ENCODE measurements at places on chromosomes 2 and 18.

DNA sequence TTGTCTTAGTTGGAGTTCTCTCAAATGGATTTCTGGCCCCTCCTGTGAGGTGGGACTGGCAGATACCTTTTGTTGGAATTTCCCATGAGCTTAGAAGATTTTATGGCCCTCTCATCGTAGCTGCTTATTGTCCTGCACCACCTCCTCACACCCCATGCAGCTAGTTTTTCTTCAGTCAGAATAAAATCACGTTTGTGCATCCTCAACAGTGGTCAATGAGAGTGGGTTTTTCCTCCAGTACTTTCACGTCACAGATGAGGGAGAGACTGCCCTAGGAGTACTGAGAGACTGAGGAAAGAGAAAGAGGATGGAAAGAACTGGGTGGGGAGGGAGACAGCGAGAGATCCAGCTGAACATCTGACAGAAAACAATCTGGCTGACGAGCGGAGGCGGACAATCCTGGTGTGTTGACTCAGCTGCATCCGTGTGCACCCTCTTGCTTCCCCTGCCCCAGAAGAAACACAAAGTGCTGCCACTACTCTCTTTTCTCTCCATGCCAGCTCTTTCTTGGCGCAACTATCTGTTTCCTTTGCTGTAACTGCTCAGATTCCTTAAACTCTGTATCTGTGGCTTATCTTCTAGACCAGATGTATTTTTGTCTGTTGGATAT is 7.4 kb downstream of the RAPGEF4 start:
- DNase-seq = no peak

DNA sequence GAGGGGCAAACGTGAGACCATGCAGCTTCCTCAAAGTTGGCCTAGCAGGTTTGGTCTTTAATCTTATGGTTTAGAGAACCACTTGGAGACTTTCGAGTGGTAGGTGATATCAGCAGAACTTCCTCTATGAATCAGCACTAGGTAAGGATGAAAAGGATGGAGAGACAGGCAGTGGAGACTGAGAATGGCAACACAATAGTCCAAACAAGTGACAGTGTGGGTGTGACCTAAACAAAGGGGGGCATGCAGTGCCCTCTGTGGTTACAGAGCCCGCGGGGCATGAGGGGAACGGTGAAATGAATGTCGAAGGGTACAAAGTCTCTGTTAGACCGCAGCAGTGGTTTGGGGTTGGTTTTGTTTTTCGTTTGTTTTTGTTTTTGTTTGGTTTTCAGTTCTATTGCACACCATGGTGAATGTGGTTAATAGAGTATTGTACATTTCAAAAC is 143.9 kb downstream of the L3MBTL4 start:
- no peak for DNase-seq

DNA sequence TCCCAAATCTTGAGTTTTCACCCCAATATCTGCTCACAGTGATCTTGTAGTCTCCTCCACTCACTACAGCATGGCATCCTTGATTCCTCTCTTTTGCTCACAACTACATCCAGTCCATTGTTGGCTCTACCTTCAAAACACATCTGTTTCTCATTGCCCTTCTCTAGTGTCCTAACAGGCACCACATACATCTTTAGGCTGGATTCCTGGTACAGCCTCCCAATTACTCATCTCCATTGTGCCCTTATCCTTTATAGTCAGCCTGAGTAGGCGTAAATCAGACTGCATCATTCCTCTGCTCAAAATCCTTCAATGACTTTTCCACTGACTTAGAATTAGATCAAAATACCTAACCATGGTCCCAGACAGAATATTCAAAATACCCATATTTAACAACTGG is 10.7 kb upstream of the TAF1B start:
- no peak for DNase-seq

DNA sequence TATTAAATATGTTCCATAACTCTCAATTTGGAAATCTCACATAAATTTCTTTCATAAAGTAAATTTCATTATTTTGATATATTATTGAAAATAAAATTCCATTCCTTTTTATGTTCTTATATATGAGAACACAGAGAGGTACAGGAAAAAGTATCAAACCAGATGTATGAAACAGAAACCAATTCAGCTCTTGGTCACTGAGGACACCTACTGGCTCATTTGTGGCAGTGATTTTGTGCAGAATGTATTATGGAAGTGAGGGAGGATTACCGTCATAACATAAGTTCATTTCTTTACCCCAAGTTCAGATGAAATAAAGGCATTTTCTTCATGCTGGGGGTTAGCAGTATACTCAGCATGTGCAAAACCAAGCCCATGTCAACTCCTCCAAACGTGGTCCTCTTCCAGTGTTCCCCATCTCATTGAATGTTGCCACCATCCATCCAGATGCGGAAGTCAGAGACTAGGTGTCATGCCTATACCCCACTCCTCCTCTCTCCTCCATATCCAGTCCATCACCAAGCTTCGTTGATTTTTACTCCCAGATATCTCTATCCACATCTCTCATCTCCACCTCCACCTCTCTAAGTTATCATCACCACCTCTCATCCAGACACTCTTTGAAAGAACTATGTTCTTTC is 41.7 kb upstream of the MALL start:
- DNase-seq = peak; percentile 14

- no peak for DNase-seq
Measured at GRCh38 chr2:111202266-111203040, 81.7 kb downstream of the BCL2L11 start.

GRCh38 chr2:101089419-101089818 is 61.8 kb downstream of the TBC1D8 start:
- DNase-seq = no peak

DNA sequence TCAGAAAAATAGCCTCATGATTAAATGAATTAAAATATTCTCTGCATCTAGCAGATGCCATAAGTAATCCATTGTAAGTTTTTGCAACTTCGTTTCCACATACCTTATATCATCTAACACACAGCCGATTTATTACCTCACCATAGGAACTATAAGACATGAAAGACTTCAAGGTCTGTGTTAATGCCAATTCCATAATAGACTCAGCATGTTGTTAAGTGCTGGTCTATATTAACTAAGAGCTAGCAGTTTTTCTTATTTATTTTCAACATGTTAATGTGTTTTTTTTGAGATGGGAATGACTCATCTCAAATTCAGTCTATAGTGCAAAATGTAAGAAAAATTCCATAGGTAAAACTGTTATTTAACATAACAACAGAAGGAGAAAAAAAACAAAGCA is 243.9 kb upstream of the GULP1 start:
- no peak for DNase-seq

- DNase-seq = no peak
Measured at GRCh38 chr2:101619191-101619591, 78.3 kb upstream of the MAP4K4 start.

GRCh38 chr2:28408764-28409599 is 16.3 kb downstream of the FOSL2 start:
- no peak for DNase-seq

Data from activated naive CD4-positive, alpha-beta T cell treated with anti-CD3 and anti-CD28 coated beads, Interleukin-2, amount 50 U/mL, for 16 hours (primary cell).